GM23248 (cell line): ENCODE measurements at places on chromosomes 7 and 10. TPM values are rescaled to one million over a fixed set of nuclear protein-coding genes. Genes with fewer than 3 reads are reported as not detected.

DNA sequence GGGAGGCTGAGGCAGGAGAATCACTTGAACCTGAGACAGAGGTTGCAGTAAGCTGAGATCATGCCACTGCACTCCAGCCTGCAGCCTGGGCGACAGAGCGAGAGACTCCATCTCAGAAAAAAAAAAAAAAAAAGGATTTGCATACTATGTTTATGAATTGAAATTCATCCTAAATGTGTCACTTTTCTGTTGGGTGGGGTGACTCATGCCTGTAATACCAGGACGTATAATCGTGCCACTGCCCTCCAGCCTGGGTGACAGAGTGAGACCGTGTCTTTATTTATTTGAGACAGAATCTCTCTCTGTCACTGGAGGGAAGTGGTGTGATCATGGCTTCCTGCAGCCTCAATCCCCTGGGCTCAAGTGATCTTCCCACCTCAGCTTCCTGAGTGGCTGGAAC is 5.8 kb downstream of the ZNF212 start:
- peak; percentile 65 for DNase-seq
- H3K36me3 ChIP-seq: no peaks in the 10 kb centered on the region
- peaks cover 11% of the 10 kb centered on the region for H3K4me1 ChIP-seq
- H3K4me3 ChIP-seq: no peak overlapping the region

DNA sequence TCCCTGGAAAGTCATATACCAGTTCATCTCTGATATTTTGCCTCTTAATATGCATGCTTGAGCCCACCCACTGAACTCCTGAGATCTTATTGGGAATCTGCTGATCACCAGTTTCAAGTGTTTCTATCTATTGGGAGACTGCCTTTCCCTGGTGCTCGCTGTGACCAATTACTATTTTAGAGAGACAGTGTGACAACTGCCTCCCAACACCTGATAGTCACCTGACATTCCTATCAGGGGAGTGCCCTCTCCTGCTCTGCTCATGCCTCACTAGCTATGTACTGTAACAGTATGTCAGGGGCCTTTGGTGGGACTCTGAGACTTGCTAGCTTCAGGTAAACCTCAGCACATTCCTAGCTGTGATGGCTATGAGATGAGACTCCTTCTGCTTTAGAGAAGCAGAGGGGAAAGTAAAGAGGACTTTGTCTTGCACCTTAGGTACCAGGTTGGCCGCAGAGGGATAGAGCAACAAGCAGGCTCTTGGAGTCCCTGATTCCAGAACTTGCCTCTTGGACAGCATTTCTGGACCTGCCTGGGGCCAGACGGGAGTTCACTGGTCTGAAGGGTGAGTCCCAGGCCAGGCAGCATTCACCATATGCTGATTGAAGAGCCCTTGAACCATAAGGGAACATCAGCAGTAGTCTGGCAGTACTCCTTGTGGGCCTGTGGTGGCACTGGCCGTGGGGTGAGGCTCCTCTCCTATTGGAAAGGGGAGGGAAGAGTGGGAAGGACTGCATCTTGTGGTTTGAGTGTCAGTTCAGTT is 34.4 kb upstream of the ARHGAP12 start:
- H3K4me1 ChIP-seq: peaks cover 13% of the 10 kb centered on the region
- H3K36me3 ChIP-seq: no peaks in the 10 kb centered on the region
- H3K27ac ChIP-seq: no peak overlapping the region
- DNase-seq: no peak
- H3K27me3 ChIP-seq: no peaks in the 10 kb centered on the region

DNA sequence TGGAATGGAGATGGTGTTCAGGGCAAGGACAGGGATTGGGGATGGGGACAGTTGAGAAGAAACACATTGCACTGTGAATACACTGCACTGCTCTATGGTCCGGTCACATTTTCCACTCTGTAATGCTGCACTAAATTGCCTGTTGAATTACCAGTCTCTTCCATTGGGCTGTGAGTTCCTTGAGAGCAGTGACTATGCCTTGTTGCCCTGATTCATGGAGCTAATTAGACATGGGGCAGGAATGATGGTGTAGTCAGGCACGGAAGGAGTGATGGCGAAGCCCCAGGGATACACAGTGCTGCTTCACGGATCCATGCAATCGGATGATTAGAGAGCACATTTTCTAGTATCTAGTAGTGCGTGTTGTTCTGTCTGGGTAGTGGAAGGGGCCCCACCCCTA is 25.4 kb upstream of the GPAM start:
- no peaks in the 10 kb centered on the region for H3K27me3 ChIP-seq
- H3K4me1 ChIP-seq: peaks cover 33% of the 10 kb centered on the region
- H3K4me3 ChIP-seq: peak overlapping the region; percentile 17; the same call in 1 of the 2 replicates
- DNase-seq: peak; percentile 95
- peak overlapping the region; percentile 79 for H3K27ac ChIP-seq
- no peaks in the 10 kb centered on the region for H3K36me3 ChIP-seq

GRCh38 chr7:23404546-23405239 is 65.6 kb downstream of the IGF2BP3 start:
- no peaks in the 10 kb centered on the region for H3K27me3 ChIP-seq
- no peak for DNase-seq
- H3K27ac ChIP-seq: no peak overlapping the region
- no peaks in the 10 kb centered on the region for H3K36me3 ChIP-seq
- no peak overlapping the region for H3K4me3 ChIP-seq
- H3K4me1 ChIP-seq: no peaks in the 10 kb centered on the region

DNA sequence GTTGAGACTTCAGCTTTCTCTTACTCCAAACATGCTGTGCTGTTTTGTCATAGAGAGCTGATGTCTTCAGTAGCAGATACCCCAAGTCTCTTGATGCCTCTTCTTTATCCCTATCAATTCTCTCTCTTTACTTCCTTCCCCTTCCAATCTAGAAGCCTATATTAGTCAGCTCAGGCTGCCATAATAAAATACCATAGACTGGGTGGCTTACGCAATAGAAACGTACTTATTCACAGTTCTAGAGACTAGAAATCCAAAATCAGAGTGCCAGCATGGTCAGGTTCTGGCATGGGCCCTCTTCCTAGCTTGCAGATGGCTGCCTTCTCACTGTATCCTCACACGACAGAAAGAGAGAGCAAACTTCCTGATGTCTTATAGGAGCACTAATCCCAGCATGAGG is 9.0 kb upstream of the GARS1 start:
- no peak overlapping the region for H3K4me3 ChIP-seq
- peak; percentile 24 for DNase-seq
- H3K4me1 ChIP-seq: no peaks in the 10 kb centered on the region
- no peaks in the 10 kb centered on the region for H3K27me3 ChIP-seq

DNA sequence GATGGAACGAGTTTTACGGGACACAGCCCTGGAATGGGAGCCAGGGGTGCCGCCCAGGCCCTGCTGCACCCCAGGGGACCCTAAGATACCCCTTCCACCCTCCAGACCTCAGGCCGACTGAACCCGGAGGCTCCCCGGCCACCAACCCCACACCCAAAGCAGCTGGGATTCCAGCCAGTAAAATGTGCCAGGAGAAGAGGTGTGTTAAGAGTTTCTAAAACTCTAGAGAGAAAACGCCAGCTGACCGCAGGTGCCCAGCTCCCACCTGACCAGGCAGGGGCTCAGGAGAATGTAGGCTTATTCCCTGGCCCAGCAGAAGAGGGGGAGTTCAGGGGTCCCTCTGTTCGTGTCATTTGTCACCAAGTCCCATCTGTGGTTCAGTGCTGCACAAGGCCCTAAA is 17.5 kb downstream of the NUDT1 start:
- H3K36me3 ChIP-seq: no peaks in the 10 kb centered on the region
- H3K27me3 ChIP-seq: no peaks in the 10 kb centered on the region
- H3K4me1 ChIP-seq: no peaks in the 10 kb centered on the region
- H3K27ac ChIP-seq: no peak overlapping the region

DNA sequence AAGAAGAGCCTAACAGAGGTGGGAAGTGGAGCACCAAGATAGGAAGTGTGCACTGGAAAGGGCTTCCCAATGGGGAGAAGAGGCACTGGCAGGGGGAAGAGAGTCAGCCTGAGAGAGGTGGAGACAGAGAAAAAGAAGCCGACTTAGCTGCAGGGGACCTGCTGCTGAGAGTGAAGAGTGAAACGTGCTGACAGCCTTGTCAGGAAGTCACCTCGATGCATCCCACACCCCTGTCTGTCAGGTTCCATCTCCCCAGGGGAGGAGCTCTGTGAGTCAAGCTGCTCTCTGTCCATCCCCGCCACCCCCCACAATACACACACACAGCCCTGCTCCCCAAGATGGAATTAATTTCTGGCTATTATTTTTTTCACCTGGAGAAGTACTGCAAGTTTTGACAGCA is 14.0 kb downstream of the KAZALD1 start:
- H3K36me3 ChIP-seq: no peaks in the 10 kb centered on the region
- no peaks in the 10 kb centered on the region; the same call in 1 of the 2 replicates for H3K4me1 ChIP-seq
- H3K27ac ChIP-seq: no peak overlapping the region
- peaks cover 38% of the 10 kb centered on the region for H3K27me3 ChIP-seq

- peaks cover 6% of the 10 kb centered on the region; the same call in 1 of the 2 replicates for H3K4me1 ChIP-seq
- no peaks in the 10 kb centered on the region for H3K36me3 ChIP-seq
- no peak for DNase-seq
- no peak overlapping the region for H3K27ac ChIP-seq
- peaks cover 14% of the 10 kb centered on the region for H3K27me3 ChIP-seq
These were observed 24.2 kb downstream of the PRKAG2 start for GRCh38 chr7:151852486-151853396.

DNA sequence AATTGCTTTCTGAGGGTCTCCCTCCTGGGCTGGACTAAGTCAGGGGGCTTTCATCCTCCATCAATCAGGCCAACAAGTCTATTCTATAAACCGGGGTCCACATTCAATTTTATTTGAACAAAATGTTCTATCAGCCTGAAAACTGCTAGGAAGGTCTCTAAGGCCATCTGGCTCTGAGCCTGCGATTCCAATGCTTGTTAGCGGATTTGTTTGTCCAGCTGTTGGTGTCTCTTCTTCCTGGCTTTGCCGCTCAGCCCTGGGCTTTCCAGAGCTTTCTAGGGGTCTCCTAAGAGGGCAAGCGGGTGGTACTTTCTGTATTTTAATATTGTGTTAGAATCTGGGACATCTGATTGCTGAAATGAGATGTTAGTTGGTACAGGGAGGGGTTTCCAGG is 136.7 kb downstream of the VIPR2 start:
- no peak for DNase-seq
- no peaks in the 10 kb centered on the region for H3K4me1 ChIP-seq
- H3K27ac ChIP-seq: no peak overlapping the region
- no peaks in the 10 kb centered on the region for H3K27me3 ChIP-seq

- no peaks in the 10 kb centered on the region for H3K27me3 ChIP-seq
- peaks cover 27% of the 10 kb centered on the region for H3K4me1 ChIP-seq
- no peak overlapping the region for H3K27ac ChIP-seq
- H3K36me3 ChIP-seq: no peaks in the 10 kb centered on the region
- DNase-seq: peak; percentile 80
These were observed 118.7 kb downstream of the PARD3 start for GRCh38 chr10:34696423-34696822.

Gene GRID2IP
- not detected in 2 replicates for total RNA-seq
